Left renal pelvis (tissue), 4 donors: ENCODE measurements at places on chromosomes 1 and 21. TPM values are rescaled to one million over a fixed set of nuclear protein-coding genes. Genes with fewer than 3 reads are reported as not detected.

ANGPTL3 gene
- 9.7 TPM for polyA plus RNA-seq

MCOLN3 gene
- polyA plus RNA-seq: 9.1 TPM

CDCA8 gene
- 16.6 TPM for polyA plus RNA-seq

PTPN7 gene
- 0.69 TPM for polyA plus RNA-seq

KPRP gene
- polyA plus RNA-seq: not detected

HSD17B7 gene
- 14.6 TPM for polyA plus RNA-seq

ZFP69 gene
- 9.4 TPM for polyA plus RNA-seq

GFI1 gene
- 0.47 TPM for polyA plus RNA-seq

NBPF6 gene
- polyA plus RNA-seq: not detected

BRDT gene
- polyA plus RNA-seq: not detected

ACTL8 gene
- not detected for polyA plus RNA-seq

IGSF9 gene
- 11.4 TPM for polyA plus RNA-seq

BMP8A gene
- polyA plus RNA-seq: 0.37 TPM

ANXA9 gene
- polyA plus RNA-seq: 15.8 TPM

CFAP74 gene
- polyA plus RNA-seq: 1.3 TPM

SLC45A3 gene
- polyA plus RNA-seq: 10.5 TPM

CELA2B gene
- 0.79 TPM for polyA plus RNA-seq

KLF17 gene
- polyA plus RNA-seq: 0.93 TPM

DEPDC1 gene
- polyA plus RNA-seq: 17.6 TPM

VSIG8 gene
- 0.11 TPM for polyA plus RNA-seq

KRTAP22-2 gene
- not detected for polyA plus RNA-seq

LINGO4 gene
- polyA plus RNA-seq: 0.05 TPM

TRIM17 gene
- 5.6 TPM for polyA plus RNA-seq

HORMAD1 gene
- polyA plus RNA-seq: 0.21 TPM

FMOD gene
- 37.1 TPM for polyA plus RNA-seq

TFAP2E gene
- 0.61 TPM for polyA plus RNA-seq

TMEM50B gene
- polyA plus RNA-seq: 42.1 TPM

MYBPH gene
- 0.07 TPM for polyA plus RNA-seq

TAS1R1 gene
- polyA plus RNA-seq: 0.06 TPM

PRR9 gene
- polyA plus RNA-seq: not detected

SPTA1 gene
- polyA plus RNA-seq: 1.4 TPM

MAEL gene
- 2.6 TPM for polyA plus RNA-seq

FMO2 gene
- 0.65 TPM for polyA plus RNA-seq

RCSD1 gene
- polyA plus RNA-seq: 12.8 TPM

LCE1B gene
- not detected for polyA plus RNA-seq

GRIK3 gene
- 3.4 TPM for polyA plus RNA-seq

AGL gene
- polyA plus RNA-seq: 31.6 TPM

TNN gene
- polyA plus RNA-seq: 2.4 TPM

WDR4 gene
- 9.5 TPM for polyA plus RNA-seq

SOX13 gene
- polyA plus RNA-seq: 42.9 TPM

RUSC1 gene
- 36.4 TPM for polyA plus RNA-seq

RGS8 gene
- polyA plus RNA-seq: 0.03 TPM

AMY1A gene
- polyA plus RNA-seq: not detected

CNKSR1 gene
- polyA plus RNA-seq: 18.4 TPM

S100A8 gene
- 17.4 TPM for polyA plus RNA-seq

KCNK2 gene
- 1.8 TPM for polyA plus RNA-seq

TSSK3 gene
- polyA plus RNA-seq: 1.7 TPM

LCE1A gene
- not detected for polyA plus RNA-seq

RASAL2 gene
- 18.9 TPM for polyA plus RNA-seq

ITGB2 gene
- 18.8 TPM for polyA plus RNA-seq
